ENCODE measurements at places on chromosomes 1 and 21.

GRCh38 chr1:204280099-204280961 is 66.5 kb upstream of the GOLT1A start:
- no peak for DNase-seq

DNA sequence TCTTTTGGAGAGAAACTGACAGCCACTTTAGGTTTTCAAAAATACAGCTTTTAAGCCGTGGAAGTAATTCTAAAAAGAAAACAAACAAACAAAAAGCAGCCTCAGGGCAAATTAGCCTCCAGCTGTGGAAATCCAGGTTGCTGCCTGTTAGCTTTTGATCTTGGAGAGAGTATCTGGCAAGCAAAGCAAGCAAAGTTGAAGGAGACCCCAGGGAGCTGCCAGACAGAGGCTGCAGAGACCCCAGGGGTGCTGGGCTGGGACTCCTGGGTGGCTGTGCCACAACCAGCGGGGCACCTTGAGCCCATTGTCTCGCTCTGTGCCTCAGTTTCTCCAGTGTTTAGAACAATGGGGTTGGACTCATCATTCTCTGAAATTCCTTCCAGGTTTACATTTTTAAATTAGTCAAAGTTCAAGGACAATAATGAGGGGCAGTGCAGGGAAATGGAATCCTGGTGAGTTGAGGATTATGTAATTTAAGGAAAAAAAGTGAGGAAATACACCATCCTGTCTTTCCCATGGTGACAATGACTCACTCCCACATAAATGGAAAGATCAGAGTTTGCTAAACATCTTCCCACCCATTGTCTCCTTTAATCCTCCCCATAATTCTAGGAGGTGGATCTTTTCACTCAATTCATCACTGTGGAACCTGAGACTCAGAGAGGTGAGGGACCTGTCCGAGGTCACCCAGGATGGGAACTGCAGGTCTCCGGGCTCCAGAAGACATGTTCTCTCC is 480.5 kb downstream of the MATN1 start:
- no peak for DNase-seq

DNA sequence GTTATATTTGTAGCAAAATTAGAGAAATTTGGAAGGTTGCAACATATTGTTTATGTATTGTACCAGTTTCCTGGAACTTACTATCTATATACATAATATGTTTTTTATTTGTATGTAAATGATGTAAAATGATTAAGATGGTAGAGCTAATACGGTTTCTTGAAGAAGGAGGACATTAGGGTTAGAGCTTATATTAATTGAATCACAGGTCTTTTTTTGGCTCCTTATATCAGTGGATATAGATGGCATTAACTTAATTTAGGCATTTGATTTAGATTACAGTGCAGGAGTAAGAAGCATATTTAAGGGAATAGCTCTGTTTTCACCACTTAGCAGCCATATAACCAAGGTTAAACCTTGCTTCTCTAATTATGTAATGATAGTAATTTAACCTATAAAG is 357.7 kb downstream of the USP25 start:
- DNase-seq, result no peak

- no peak for DNase-seq
These were observed 5.9 kb upstream of the LHX9 start for GRCh38 chr1:197911111-197911856.

GRCh38 chr21:41396558-41397075 is 29.4 kb upstream of the MX1 start:
- DNase-seq, result no peak

All from stimulated activated CD4-positive, alpha-beta T cell treated with anti-CD3 and anti-CD28 coated beads, Interleukin-2, amount 100 ng/mL, for 24 hours (primary cell).